ENCODE measurements at places on chromosomes 7 and 10.

DNA sequence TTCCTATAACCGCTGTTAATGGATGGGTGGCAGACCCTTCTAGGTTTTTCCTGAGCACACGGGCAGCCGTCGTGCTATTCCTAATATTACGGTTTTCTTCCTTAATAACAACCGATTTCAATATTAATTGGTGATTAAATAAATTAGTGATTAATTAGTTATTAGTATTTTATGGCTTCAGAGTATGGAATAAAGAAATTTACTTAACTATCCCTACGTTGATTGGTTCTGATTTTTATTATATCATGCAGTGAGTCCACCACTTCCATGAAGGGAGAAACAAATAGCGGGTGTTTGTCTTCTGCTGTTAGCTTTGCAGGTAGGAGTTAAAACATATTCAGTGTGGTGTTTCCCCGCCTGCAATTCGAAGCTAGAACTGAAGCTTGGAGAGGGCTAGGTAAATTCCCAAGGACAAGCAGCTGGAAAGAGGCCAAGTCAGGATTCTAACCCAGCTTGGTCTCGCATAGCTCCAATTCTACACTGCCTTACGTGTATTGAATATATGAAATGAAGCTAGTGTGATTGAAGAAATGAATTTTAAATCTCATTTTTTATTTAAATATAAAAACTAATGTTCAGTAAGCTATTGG is 928 bp upstream of the CSTF2T start:
- peaks cover 31% of the 10 kb centered on the region for H3K4me1 ChIP-seq
- peak overlapping the region; percentile 100 for H3K27ac ChIP-seq
- peak overlapping the region; percentile 59 for H3K4me3 ChIP-seq

DNA sequence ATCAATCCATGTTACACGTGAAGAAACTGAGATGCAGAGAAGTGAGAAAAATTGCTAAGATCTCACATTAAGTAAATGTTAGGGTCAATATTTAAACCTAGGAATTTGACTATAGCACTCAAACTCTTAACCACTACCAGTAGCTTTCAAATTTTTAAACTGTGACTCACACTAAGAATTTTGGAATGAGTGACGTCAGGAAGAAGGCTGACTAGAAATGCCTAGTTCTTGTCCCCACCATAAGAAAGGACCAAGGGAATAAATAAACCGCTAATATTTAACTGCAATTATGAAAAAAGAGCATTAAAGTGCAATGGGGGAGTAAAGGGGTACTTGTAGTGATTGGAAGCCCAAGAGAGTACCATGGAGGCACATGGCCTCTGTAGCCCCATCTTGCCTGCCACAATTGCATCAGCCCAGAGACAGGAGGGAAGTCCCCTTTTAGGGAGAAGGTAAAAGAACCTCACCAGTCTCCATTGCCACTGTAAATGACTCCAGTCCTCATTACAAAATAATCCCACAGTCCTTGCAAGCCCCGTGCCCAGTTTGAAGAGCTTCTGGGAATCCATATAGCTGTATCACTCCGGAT is 3.5 kb upstream of the AKR1B1 start:
- no peaks in the 10 kb centered on the region for H3K36me3 ChIP-seq
- H3K27ac ChIP-seq, result no peak overlapping the region
- peaks cover 12% of the 10 kb centered on the region for H3K4me1 ChIP-seq
- H3K27me3 ChIP-seq, result no peaks in the 10 kb centered on the region
- no peak for DNase-seq

DNA sequence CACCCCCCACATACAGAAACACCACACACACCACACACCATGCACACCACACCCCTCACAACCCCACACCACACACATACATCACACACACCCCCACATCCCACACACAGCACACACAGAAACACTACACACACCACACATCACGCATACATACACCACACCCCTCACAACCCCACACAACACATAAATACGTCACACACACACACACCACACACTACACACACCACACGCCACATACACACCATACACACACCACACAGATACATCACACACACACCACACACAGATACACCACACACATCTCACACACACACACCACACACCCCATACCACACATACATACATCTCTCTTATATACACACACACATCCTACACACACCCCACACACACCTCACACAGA is 126.2 kb downstream of the ANLN start:
- no peaks in the 10 kb centered on the region for H3K36me3 ChIP-seq
- no peak overlapping the region for H3K27ac ChIP-seq
- H3K4me1 ChIP-seq, result peaks cover 13% of the 10 kb centered on the region
- H3K4me3 ChIP-seq, result no peak overlapping the region
- H3K27me3 ChIP-seq, result peaks cover 7% of the 10 kb centered on the region

GRCh38 chr10:16612115-16612980 is 90.7 kb upstream of the C1QL3 start:
- no peak overlapping the region for H3K27ac ChIP-seq
- DNase-seq, result no peak
- no peaks in the 10 kb centered on the region for H3K36me3 ChIP-seq
- H3K27me3 ChIP-seq, result no peaks in the 10 kb centered on the region
- H3K4me3 ChIP-seq, result no peak overlapping the region

GRCh38 chr7:28086198-28086597 is 94.4 kb downstream of the JAZF1 start:
- no peak for DNase-seq
- H3K4me1 ChIP-seq, result peaks cover 32% of the 10 kb centered on the region
- no peak overlapping the region for H3K4me3 ChIP-seq
- no peak overlapping the region for H3K27ac ChIP-seq
- H3K36me3 ChIP-seq, result no peaks in the 10 kb centered on the region
